ENCODE measurements at places on chromosomes 7 and 10.
A peak's percentile ranks its signal among the peaks of the same experiment; 100 is the strongest.

GRCh38 chr7:81618396-81619014 lies 151.3 kb downstream of the HGF start:
- DNase-seq = peak; percentile 92

GRCh38 chr7:84783141-84783778 lies 403.6 kb downstream of the SEMA3D start:
- no peak for DNase-seq

GRCh38 chr7:27191833-27192545 lies 7.0 kb upstream of the HOXA11 start:
- no peak for DNase-seq

- no peak for DNase-seq
These were observed 7.3 kb upstream of the FOXL3 start for GRCh38 chr7:282621-283020.

DNA sequence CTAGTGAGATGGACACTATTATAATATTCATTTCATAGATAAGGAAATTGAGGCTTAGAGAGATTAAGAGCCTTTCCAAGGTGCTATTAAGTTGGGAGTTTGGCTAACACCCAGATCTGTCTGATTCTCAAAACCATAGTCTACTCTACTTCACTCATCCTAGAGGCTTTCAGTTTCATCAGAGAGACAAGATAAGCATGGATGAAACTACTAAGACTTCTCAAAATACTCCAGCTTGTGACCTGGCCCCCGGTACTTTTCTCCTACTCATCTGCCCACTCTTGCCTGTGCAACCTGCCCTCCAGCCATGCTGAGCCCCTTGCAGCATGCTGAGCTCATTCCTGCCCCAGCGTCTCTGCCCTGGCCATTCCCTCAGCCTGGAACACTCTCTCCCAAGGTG lies 12.2 kb upstream of the SLC35B4 start:
- DNase-seq = no peak

GRCh38 chr7:15836041-15836440 lies 149.6 kb upstream of the MEOX2 start:
- peak; percentile 69 for DNase-seq

GRCh38 chr7:149067869-149068268 lies 22.6 kb downstream of the ZNF786 start:
- no peak for DNase-seq

DNA sequence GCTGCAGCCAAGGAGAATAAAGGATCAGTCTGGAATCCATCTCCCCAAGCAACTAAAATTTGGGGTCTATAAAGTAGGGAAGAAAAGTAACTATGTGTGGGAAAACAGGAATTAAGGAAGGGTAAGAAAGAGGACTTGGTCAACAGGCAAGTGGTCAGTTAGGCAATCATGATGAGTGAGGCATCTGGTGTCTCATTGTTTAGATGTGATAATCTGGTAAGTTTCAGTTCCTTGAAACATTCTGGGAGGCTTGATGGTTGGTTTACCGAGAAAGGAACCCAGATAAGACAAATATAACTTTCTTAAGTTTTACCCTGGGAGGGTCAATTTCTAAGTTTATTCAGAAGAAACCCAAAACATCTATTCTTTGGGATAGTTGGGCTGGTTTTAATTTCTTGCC lies 22.3 kb downstream of the HYAL4 start:
- no peak for DNase-seq

GRCh38 chr10:16258291-16259040 lies 178.3 kb upstream of the PTER start:
- DNase-seq = no peak

DNA sequence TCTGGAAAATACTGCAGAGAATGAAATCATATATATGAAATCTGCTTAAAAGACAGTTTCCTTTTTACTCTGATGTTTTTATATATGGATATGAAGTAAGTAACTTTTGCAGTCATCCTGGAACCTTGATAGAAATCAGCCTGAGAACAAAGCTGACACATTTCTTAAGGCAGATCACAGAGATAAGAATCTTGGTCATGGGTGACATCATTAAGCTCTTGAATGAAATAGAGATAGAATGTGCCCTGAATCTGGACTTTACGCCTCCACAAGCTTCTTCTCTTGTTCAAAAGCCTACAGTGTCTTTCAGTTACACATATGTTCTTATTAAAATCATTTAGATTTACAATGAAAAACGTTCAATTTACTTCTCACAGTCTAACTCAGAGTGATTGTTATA lies 319.1 kb upstream of the CNTNAP2 start:
- no peak for DNase-seq

DNA sequence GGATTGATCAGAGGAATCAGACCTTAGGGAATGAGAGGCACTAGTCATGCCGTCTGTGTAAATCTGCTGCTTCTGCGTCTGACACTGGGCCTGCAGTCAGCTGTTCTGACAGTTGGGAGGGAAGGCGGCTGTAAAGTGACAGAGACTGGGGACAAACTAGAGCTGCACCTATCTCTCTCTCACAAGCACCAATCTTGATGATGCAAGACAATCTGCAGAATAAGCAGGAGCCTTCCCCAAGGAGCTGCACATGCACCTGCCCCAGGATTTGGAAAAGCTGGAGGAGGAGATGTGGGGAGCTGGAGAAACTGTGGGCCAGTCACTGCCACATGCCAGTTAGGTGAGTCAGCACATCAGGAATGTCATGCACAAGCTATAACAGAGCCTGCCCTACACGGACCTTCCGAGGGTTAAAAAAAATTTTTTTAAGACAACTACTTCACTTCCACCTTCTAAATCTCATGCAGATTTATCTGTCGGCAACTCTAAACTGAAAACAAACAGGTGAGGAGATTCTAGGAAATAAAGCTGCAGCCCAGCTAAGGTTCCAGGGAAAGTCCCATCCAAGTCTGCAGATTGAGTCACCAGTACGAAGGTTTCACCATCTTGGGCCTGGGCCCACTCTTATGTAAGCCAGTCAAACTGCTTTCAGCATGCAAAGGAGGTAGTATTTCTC lies 39.2 kb downstream of the ENO4 start:
- peak; percentile 75 for DNase-seq

- no peak for DNase-seq
These were observed 780.0 kb downstream of the SORCS1 start for GRCh38 chr10:106384496-106384895.

DNA sequence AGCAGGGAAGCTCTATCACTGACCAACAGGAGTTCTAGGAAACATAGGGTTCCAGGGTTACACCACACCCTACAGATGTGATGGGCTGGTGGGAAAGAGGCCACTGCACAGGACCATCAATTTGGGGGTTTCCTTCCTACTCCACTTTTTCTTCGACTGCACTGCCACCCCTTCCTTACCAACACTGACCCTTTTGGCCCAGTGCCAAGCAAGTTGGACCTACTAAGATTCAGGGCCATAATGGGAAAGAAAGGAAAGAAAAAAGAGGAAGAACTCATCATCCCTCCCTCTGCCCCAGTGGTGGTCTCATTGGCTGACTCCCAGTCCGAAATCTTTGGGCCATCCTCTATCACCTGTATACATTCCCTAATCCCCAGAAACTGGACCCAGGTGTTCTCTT lies 6.1 kb upstream of the PLEKHS1 start:
- DNase-seq = no peak

GRCh38 chr10:95741807-95742467 lies 14.0 kb upstream of the ENTPD1 start:
- no peak for DNase-seq

DNA sequence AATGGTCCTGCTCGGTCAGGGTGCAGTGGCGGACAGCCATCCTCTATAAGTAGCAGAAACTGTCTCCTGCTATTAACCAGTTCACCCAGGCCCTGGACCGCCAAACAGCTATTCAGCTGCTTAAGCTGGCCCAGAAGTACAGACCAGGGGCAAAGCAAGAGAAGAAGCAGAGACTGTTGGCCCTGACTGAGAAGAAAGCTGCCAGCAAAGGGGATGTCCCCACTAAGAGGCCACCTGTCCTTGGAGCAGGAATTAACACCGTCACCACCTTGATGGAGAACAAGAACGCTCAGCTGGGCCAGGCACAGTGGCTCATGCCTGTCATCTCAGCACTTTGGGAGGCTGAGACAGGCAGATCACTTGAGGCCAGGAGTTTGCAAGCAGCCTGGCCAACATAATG lies 5.6 kb upstream of the NSUN5 start:
- DNase-seq = no peak

- DNase-seq = no peak
These were observed 198.8 kb upstream of the KLF14 start for GRCh38 chr7:130932667-130933432.

GRCh38 chr7:108308903-108309302 lies 147.3 kb downstream of the NRCAM start:
- DNase-seq = no peak

- DNase-seq = no peak
These were observed 73.3 kb downstream of the THSD7A start for GRCh38 chr7:11758627-11759111.

All from fibroblast of skin of right quadriceps (primary cell).